Motor neuron (in vitro differentiated cells): ENCODE measurements at places on chromosomes 13 and 19. TPM values are rescaled to one million over a fixed set of nuclear protein-coding genes. Genes with fewer than 3 reads are reported as not detected.

Gene HSD17B14
- total RNA-seq = 4.2 and 6.2 TPM in 2 replicates

Gene ZNF506
- 11.7 and 25.0 TPM in 2 replicates for total RNA-seq

Gene ZNF554
- total RNA-seq = 7.9 and 9.9 TPM in 2 replicates

Gene KLK3
- 0.60 and 0.98 TPM in 2 replicates for total RNA-seq

Gene SIGLECL1
- 0.20 TPM in 1 of 2 replicates, not detected in the other for total RNA-seq

Gene OLFM2
- 22.2 and 24.3 TPM in 2 replicates for total RNA-seq

Gene LRP3
- 13.1 and 13.5 TPM in 2 replicates for total RNA-seq

Gene GSX1
- 0.73 TPM in 1 of 2 replicates, not detected in the other for total RNA-seq

Gene CEACAM4
- total RNA-seq = not detected in 2 replicates

Gene ZNF154
- 5.6 and 7.2 TPM in 2 replicates for total RNA-seq

Gene CPB2
- 0.11 and 0.31 TPM in 2 replicates for total RNA-seq

Gene B9D2
- total RNA-seq = 5.9 and 7.7 TPM in 2 replicates

Gene C5AR1
- total RNA-seq = 3.7 and 4.1 TPM in 2 replicates

Gene PSG1
- total RNA-seq = 0.31 TPM in 1 of 2 replicates, not detected in the other

Gene MIR17HG
- total RNA-seq = 7.2 and 7.6 TPM in 2 replicates

Gene NAPSA
- total RNA-seq = 0.64 and 1.6 TPM in 2 replicates
